ENCODE measurements at places on chromosomes 1 and 21.
A peak's percentile ranks its signal among the peaks of the same experiment; 100 is the strongest.

GRCh38 chr1:164579381-164579780 is 20.4 kb downstream of the PBX1 start:
- no peak for DNase-seq

GRCh38 chr1:66578841-66579240 is 44.9 kb downstream of the SGIP1 start:
- DNase-seq: no peak

DNA sequence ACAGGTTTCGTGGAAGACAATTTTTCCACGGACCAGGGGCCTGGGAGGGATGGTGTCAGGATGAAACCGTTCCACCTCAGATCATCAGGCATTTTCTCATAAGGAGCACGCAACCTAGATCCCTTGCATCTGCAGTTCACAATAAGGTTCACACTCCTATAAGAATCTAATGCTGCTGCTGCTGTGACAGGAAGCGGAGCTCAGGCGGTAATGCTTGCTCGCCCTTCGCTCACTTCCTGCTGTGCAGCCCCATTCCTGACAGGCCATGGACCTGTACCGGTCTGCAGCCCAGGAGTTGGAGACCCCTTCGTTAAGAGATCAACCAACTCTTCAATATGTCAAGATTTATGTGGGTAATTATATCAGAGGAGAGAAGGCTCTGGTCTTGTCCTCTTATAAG is 3.3 kb upstream of the DHX9 start:
- DNase-seq: no peak

DNA sequence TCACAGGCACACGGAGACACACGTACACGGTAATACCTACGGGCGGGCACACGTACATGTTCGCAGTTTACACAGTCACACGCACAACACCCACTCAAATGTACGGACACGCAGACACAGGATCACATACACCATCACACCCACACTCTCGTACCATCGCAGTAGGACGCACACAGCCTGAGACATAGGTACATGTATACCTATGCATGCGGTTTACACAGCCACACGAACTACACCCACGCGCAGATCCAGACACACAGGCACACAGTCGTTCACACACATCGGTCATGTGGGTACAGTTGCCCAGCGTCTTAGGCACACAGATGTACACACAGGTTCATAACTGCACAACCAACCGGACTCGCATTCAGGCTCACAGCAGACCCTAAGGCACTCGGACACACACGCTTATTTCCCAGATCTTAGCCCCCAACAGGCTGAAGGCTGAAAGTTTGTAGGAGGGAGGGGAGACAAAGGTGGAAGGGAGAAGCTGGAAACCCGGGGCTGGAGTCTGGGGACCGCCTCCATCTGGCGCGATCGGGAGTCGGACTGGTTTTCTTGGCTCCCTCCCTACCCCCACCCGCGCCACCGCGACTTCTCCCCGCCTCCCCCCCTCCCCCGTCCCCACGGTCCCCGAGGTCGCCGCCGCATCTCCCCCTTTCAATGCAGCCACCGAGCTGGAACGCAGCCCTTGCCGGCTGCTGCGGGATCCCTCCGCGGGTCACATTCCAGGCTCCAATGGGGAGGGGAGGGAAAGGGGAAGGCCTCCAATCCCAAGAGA is 51.9 kb upstream of the SYNC start:
- peak; percentile 59 for DNase-seq

GRCh38 chr1:105072850-105073249 is 1323.2 kb downstream of the AMY1C start:
- no peak for DNase-seq

- no peak for DNase-seq
Observed at GRCh38 chr1:3142236-3142635, 73.2 kb downstream of the PRDM16 start.

DNA sequence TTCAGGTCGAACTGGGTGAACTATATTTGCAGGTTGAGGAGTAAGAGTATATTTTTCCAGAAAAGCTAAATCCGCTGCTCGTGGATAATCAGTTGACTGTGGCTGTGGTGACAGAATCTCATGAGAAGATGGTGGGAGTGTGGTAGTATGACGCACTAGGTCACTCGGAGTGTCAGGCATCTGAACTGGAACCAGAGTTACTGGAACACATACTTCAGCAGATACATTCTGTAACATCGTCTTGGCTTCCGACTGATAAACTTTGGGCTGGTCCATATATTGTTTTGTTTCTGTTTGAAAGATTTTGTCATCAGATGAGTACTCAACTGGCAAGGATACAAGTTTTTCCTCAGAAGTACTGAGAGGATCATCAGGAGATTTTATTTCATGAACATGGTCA is 13.0 kb upstream of the ASPM start:
- no peak for DNase-seq

- no peak for DNase-seq
Observed at GRCh38 chr1:86489242-86489878, 20.6 kb downstream of the CLCA1 start.

DNA sequence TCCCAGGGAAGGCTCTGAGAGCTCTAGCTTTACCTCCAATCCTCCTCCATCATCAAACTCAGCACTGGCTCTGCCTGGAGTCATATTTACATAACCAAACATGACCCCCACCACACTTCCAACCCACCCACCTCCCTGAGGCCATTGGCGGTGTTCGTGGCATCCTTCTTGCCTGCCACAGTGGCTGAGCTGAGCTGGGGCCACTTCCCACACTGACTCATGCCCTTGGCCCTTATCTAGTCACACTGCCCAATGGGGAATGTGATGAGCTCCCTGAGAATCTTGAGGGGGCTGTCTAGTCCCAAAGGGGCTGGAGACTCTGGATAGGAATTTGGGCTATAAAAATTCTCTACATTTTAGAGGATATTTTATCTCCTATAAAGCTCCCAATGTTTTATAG is 230.9 kb upstream of the IRF2BP2 start:
- DNase-seq: peak; percentile 31
